Fibroblast of the aortic adventitia (primary cell): ENCODE measurements at places on chromosomes 1 and 21. TPM values are rescaled to one million over a fixed set of nuclear protein-coding genes. Genes with fewer than 3 reads are reported as not detected.
A peak's percentile ranks its signal among the peaks of the same experiment; 100 is the strongest.

- peak; percentile 57 for DNase-seq
These were observed 54.3 kb upstream of the IKBKE start for GRCh38 chr1:206415942-206416341.

- DNase-seq = no peak
These were observed 36.2 kb upstream of the KCNA10 start for GRCh38 chr1:110554871-110555801.

DNA sequence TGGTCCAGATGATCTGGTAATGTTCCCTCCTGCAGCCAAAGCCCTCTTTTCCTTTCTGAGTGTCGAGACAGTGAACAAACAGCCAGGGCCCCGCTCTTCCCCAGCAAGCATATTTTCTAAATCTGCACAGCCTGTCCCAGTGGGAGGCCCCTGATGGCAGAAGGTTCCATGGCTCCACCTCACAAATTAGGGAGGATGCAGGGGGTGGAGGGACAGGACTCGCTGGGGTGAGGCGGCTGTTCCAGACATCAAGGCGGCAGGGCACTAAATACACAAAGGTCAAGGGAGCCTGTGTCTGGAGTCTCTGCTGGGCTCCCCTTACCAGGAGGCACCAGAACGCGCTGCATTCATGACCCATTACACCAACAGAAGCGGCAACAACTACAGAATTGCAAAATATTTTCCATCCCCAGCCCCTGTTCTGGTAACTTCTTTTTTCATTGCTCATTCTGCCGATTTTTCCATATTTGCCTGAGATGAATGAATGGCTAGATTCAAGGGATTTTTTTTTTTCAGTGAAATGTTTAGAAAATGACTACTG, 27.0 kb upstream of the PRELP start:
- DNase-seq = no peak

GRCh38 chr1:1282998-1283397, 2.8 kb downstream of the SCNN1D start:
- DNase-seq = no peak

GRCh38 chr1:236067854-236068454, 3.1 kb upstream of the NID1 start:
- DNase-seq = peak; percentile 70

- no peak for DNase-seq
These were observed 334.3 kb downstream of the NCAM2 start for GRCh38 chr21:21332492-21332891.

- DNase-seq = peak; percentile 75
These were observed 52.8 kb upstream of the RPL11 start for GRCh38 chr1:23638786-23639241.

DNA sequence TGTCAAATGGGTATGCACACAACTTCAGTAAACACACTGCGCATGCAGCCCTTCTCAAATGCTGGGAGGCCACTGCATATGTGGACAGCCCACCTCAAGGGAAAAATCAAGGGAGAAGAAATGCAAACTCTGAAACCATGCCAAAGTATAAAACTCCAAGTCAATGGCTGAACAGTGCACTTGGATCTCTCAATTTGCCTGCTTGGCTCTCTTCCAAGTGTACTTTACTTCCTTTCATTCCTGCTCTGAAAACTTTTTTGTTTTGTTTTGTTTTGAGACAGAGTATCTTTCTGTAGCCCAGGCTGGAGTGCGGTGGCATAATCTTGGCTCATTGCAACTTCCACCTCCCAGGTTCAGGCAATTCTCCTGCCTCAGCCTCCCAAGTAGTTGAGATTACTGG, 18.8 kb upstream of the COP1 start:
- no peak for DNase-seq

S100A7 gene
- total RNA-seq = not detected in 2 replicates

DNA sequence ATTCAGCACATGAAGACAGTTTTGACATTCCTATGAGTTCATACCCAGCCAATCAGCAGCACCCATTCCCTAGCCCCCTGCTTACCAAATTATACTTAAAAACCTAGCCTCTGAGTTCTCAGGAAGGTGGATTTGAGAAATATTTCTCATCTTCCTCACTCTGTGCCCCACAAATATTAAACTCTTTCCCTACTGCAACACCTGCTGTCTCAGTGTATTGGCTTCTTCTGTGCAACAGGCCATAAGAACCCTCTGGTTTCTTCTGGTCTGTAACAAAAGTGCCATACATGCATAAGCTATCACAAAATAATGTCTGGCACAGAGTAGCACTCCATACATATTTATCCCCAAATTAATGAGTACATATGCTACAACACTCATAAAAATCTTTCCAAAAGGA, 387.4 kb upstream of the CAMK1G start:
- no peak for DNase-seq

- no peak for DNase-seq
These were observed 18.2 kb downstream of the TRPM2 start for GRCh38 chr21:44371596-44371995.

DNA sequence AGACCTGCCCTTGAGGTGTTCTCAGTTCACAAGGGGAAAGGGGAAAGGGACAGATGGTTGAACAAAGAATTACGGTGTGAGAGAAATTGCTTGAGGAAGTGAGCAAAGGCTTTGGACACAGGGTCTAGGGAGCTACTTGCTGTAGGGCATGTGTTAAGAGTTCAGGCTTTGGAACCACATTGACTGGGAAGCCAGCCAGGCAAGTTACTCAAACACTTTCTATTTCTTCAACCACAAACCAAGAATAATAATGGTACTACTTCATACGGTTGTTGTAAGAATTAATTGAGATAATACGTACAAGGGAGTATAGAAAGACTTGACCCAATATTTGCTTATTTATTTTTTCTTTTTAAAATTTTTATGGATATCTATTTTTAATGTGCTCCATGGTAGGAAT, 26.6 kb downstream of the AK4 start:
- DNase-seq = peak; percentile 94

DNA sequence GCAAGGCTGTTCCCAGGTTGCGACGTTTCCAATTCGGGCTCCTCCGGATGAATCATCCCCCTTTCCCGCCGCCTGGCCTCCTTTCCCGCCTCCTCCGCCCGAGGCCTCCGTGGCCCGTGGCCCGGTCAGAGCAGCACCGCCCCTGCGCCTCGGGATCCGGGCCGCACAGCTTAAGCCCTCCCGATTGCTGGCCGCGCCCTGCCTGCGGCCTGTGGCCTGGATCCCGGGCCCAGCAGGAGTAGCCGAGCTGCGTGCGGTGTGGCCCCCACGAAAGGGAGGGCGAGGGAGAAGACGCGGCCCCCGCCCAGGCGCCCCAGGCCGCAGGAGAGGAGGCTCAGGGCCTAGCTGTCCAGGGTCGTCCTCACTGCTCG, 1.0 kb downstream of the TMEM200B start:
- peak; percentile 89 for DNase-seq

GRCh38 chr21:37936010-37936785, 19.9 kb upstream of the KCNJ6 start:
- no peak for DNase-seq

DNA sequence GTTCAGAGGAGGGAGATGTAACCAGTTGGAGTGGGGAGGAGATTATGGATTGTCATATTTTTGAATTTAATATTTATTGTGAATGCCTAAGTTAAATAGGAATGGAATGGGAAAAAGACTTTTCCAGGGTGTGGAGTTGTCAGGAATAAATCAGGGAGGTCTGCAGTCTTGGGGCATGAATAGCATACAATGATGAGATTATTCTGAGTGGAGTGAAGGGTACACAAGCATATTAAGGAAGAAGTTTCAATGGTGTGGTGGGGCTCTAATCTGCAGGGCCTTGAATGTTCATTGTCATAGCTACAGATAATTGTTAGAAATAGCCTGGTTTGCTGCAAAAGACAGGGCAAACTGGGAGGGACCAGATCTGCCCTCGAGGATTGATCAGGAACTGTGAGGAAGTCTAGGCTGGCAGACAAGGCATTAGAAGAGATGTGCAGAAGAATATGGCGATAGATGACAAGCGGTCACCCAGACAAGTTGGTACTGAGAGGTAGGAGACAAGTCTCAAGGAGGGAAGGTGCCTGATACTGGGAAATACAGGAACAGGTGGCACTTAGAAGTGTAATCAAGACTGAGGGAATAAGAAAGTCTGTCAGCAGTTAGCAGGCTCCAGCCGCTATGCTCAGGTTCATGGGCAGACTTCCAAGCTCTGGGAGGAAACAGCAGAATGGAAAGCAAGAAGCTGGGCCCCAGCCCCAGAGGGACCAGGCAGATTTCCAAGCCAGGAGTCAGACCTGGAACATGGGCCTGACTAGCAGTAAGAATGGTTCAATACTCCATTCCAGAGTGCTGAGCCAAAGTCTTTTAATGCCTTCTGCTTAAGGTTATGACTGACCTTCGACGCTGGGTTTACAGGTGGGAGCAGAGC, 20.9 kb upstream of the RGL1 start:
- DNase-seq = peak; percentile 96

DNA sequence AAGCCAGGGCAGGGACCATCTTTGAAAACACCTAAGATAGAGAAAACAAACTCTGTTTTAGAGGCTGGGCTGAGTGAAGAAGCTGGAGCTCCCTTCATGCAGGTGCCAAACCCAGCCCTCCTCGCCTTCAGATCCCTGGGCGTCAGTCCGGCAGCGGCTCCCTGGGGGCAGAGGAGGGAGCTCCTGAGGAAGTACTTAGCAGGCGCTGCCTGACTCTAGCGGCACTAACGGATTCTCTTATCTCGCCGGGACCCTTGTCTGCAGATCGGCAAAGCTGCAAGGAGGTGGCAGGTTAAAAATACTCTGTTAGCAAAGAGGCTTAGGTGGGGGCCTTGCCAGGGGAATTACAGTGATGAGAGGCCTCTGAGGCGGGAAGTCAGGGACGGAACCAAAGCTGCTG, 79.6 kb downstream of the PLXNA2 start:
- DNase-seq = no peak

CENPF gene
- total RNA-seq = 7.5 and 42.1 TPM in 2 replicates

- no peak for DNase-seq
These were observed 33.7 kb downstream of the GNB1 start for GRCh38 chr1:1857096-1857703.

OPN3 gene
- 2.6 and 12.8 TPM in 2 replicates for total RNA-seq

PADI2 gene
- total RNA-seq = 0.09 and 0.16 TPM in 2 replicates

FCRL6 gene
- not detected in 2 replicates for total RNA-seq

RNF223 gene
- not detected in 2 replicates for total RNA-seq

DNA sequence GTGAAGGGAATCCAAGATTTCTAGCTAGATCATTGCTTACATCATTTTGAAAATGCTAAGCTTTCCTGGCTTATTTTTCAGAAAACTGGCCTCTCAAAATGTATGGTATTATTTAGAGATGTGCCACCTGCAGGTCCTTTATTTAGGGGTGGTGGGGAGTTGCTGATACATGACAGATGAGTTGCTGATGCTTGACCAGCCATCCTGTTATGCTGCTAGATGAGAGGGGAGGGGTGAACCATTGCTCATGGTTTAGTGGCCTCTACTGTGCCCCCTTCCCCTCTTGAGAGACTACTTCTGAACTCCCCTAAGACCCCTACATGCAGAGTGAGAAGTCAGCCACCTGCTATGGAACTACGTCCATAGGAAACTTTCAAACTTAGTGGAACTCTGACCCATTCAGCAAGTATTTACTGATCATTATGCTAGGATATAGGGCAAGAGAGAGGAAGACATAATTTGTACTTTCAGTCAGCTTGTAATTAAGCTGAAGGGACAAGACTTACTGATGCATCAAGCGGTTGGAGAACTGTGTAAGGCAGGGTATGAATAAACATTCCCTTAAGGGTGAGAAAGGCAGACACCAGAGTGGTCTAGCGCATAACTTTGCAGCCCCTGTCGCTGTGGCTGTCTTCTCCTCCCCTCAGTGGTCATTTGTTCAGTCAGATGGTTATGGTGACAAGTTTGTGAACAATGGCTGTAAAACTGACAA, 34.6 kb downstream of the SLAMF6 start:
- no peak for DNase-seq

PGBD5 gene
- not detected in 2 replicates for total RNA-seq

GRCh38 chr1:93235261-93235660, 54.7 kb downstream of the CCDC18 start:
- no peak for DNase-seq

GRCh38 chr1:233113009-233113879, 162.8 kb downstream of the NTPCR start:
- peak; percentile 100 for DNase-seq

DNA sequence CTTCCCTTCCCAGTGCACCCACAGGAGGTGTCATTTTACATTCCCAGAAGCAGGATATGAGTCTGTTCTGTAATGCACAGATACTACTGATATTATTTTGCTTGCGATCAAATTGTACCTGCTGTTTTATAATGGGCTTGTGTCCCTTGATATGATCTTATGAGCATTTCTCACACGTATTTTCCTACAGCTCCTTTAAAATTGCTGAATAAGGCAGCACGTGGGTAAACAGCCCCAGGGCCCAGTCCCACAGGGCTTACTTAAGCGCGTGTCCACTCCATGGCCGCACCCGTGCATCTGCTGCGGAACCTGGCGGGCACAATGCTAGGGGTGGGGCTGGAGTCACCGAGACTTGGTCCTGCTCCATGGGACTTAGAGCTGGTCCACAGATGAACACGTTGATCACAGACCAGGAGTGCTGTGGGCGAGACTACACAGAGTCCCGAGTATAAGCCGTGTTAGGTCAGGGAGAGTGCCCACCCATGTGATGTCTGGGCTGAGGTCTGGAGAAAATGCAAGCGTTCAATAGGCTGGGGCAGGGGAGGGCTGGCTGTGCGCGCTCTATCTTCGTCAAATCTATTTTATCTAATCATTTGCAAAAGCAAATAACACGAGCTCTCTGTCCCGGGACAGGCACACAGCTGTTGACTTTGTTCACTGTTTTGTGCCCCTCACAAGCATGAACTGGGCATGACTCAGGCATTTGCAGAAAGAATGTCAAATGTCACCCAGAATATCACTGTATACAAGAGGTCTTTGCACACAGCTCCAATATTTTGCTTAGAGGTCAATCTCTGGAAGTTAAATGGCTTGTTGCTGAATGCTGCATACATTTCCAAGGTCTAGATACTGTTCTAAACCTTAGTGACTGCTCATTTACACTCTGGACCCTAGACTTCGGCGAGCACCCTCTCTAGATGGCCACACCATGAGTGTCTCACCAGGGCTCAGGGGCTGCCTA, 119.3 kb downstream of the CRYAA start:
- no peak for DNase-seq

- no peak for DNase-seq
These were observed 491.1 kb downstream of the KIF26B start for GRCh38 chr1:245645894-245646293.

VWA5B1 gene
- not detected in 2 replicates for total RNA-seq

DNA sequence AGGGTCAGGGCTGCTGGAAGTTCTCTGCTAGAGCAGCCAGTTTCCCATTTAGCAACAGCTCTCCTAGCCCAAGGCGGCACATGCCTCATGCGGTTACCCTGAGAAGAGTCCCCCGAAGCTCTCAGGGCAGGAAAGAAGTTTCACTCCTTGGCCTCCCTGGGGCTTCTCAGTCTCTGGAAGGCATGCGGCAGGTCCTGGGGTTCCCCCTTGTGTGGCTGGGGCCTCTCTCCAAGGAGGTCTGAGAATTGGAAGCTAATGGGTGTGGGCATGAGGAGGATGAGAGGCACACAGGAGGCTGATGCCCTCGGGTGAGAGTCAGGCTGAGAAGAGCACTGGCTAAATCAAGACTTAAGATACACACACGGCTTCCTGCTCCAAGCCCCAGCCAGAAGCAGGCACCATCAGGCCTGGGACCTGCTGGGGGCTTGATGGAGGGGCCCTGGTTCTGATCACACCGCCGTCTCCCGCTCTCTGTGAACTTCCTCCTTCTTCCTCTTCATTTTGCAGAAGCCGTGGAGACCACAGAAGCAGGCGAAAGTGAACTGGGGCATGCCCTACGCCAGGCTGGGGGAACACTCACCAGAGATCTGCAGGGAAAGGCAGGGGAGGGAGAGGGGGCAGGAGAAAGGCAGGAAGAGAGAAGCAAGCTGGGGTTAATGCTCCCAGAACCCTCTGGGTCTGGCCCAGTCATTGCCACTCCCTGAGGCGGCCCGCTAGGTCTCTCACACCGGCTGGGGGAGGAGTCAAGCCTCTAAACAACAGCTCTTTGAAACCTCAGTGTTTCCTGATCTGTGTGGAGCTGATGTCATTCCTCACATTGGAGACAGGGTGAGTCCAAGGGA, 15.1 kb downstream of the BLACAT1 start:
- DNase-seq = no peak
